ENCODE measurements at places on chromosomes 2 and 18.

- DNase-seq, result no peak
Observed at GRCh38 chr2:123916051-123916450, 109.0 kb upstream of the CNTNAP5 start.

DNA sequence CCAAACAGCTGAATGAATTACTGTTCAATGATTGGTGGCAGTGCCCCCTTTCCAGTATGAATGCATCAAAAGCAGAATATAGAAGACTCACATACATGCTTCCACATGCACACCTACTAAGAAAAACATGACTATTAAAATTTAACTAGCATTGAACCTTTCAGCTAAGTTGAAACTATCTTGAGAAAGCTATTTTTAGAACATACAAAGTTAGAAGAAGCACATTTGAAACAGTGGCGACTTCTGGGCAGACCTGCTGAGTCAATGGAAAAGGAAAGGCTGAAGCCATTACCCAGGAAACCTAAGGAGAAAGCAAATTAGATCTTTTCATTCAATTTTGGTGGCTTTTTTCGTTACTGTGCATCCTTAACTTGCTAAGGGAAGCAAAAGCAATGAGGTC is 55.9 kb downstream of the PLA2R1 start:
- no peak for DNase-seq

- no peak for DNase-seq
Observed at GRCh38 chr2:119283873-119284331, 60.3 kb downstream of the STEAP3 start.

GRCh38 chr18:12879840-12880540 is 4.0 kb downstream of the PTPN2 start:
- DNase-seq, result no peak

GRCh38 chr2:44802777-44803424 is 138.6 kb upstream of the SIX3 start:
- DNase-seq, result no peak

DNA sequence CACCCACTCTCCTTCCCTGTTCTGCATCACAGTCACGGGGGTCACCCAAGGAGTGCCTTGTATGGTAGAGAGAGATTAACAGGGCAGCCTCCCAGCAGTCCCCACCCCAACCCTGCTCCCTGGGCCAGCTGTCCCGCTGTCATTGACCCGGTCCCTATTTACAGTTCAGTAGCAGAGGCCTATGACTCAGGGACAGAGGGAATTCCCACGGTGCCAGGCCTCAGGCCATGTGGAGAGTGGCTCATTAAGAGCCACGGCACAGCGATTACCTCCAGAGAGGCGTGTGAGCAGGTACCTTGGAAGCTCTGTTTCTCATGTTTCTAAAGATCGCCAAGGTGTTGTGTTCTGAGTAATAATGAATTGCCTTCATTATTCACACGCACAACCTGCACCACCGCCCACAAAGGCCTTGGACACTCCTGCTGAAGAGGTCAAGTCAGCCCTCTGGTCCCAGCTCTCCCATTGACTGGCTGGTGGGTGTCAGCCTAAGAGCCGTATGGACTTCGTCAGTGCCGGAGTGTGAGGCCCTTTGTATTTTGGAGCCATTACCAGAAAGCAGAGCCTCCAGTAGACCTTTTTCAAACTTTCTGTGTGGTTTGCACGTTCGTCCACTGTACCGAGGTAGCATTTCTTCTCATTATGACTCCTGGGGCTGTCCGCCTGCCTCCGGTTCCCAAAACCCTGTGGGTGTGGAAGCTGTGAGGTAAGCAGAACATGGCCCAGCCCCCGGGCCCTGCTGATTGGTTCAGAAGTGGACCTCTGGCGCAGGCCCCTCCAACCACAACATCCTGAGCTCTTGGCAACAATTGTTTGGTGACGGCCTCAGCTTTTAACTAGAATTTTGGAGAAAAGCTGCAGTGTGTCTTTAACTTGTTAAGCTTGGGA is 47.0 kb downstream of the SERTAD2 start:
- no peak for DNase-seq

DNA sequence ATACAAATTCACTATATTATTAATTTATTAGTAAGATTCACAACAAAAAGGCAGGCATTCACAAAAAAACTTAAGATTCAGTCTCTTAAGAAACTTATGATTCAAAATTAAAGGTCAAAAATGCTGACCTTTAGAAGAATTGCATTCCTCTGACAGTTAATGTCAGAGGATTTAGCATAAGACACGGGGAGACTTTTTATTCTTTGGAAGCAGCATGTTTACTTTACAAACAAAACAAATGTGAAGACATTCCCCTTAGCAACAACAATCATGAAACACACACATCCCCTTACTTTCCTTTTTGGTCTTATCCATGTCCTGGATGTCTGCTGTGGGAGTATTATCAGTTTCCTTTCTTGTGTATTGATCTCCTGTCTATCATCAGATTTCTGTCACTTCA is 117.1 kb downstream of the RAD51AP2 start:
- DNase-seq, result no peak
